CD4-positive, alpha-beta T cell treated with Interleukin-4 for 1 hour (primary cell): ENCODE measurements at places on chromosomes 13 and 19.

DNA sequence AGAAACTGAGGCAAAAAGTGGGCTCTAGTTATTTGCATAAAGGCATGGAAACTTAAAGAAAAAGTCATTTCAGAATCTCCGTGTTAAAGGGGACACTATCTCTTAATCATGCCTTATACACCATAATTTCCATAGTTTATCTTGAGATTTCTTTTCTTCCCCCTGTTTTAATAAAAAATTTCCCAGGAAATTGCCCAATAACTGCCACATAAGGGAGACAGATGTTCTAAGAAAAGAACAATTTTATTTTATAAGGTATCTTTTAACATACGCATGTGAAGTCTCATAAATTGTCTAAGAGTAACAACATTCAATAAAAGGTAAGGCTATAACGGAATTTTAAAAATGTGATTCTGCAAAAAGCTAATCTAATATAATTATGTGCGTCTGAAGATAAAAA, 371.3 kb downstream of the IRS2 start:
- no peak for DNase-seq

DNA sequence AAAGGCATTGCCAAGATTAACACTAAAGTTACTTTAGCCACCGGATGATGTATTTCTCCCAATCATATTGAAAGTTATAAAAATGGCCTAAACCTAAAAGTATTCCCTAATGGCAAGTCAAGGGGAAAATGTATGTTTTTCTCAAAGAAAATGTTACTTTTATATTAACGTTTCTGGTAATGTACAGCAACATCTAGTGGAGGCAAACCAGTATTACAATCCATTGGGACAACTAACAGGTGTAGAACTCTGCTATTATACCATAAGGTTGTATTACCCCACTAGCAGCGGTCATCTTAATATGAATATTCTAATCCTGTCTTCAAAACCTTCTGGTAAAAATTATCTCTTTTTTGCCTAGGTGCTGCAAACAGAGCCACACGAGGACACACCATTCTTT, 69.2 kb downstream of the ZNF100 start:
- no peak for DNase-seq

GRCh38 chr13:33050161-33050560, 33.9 kb downstream of the KL start:
- DNase-seq = no peak

DNA sequence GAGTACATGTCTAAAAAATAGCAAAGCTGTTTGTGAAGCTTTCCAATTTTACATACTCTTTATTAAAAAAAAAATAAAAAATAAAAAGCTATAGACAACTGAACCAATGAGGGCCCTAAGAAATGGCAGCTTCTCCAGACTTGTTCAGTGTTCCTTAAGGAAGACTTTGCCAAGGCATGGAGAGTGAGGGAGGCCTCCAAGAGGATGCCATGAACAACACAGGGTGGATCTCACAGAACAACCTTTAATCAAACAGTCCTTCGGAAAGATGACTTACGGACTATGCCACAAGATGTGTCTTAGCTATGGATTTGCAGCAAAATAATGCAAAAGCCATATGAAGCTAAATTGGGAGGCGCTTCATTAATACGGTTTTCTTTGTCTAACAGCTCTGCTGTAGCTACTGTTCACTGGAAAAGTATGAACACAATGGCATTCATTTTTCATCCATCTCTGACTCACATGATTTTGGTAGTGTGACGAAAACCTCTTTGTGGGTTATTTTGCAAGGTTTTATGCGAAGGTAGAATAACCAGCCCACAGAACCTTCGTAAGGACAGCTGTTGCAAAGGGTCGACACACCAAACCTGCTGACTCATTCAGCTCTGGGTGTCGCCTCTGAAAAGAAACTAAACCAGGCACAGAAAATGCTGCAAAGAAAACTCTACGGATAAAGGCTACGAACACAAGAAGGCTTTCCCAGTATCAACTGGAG, 27.7 kb downstream of the EFNB2 start:
- no peak for DNase-seq

- DNase-seq = no peak
Observed at GRCh38 chr13:23901365-23901764, 4.1 kb upstream of the C1QTNF9B start.

- DNase-seq = no peak
Observed at GRCh38 chr19:12581100-12581499, 29.5 kb downstream of the ZNF490 start.

- DNase-seq = no peak
Observed at GRCh38 chr13:28449826-28450773, 44.8 kb downstream of the FLT1 start.

DNA sequence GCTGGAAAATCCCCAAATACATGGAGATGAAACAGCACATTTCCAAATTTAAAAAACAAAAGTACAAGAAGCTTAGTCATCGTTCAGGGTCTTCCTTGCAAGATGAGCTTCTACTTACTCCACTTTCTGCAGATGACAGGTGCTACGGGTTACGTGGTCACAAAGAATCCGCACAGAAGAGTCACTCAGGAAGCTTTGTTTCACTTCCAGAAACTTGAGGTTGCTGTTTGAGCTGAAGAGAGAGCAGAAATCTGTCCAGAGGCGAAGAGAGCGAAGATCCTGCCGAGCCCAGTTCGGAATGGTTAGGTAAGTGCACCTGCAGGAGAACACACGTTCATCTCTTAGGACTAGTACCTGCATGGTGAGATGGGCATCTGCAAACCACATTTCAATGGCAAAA, 9.4 kb downstream of the NLRP7 start:
- no peak for DNase-seq

DNA sequence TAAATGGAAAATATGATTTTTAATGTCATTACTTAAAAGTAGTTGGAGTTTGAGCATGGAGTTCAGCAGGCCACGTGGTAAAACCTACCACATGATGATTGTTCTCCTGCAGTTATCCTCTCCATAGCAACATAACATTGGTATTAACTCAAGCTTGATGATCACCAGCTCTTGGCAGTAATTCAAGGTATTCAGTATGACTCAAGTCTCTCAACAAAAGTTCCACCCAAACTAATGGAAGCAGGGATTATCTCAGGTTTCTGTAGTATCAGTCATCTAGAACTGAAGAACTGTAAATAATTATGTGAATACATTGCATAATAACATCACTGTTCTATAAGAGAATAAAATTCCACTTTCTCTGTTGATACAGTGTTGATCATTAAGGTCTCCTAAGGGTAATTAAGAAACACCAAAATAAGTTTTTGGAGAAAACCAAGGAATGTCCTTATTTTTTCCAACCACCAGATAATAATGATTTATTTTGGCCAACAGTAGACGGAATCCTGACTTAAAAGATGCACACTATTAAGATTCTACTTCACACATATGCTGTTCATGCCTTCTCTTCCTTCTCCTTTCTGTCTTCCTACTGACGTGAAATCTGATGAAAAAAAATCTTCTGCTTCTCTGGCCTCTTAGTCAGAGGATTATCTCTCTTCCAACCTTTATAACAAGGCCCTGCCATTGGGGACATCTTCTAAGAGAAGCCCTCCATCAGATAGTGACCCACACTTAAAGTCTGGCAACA, 1092.3 kb downstream of the EFNB2 start:
- no peak for DNase-seq

DNA sequence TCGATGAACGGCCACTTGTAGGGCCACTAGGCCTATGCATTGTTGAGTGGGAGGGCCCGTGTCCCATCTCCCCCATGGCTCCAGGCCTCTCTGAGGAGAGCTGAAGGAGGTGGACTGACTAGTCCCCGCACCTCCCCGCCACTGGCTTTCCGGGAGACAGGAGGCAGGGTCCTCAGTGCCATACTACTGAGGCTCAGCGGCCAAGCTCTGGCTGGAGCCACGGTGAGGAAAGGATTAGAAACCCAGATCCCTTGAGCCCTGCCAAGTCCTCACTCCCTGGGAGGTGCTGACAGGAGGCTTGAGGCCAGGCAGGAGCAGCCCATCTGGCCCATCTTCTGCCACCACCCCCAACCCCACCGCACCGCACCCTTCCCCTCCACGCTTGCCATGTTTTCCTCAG, 29.0 kb downstream of the CCDC8 start:
- DNase-seq = no peak

- no peak for DNase-seq
Observed at GRCh38 chr13:103243495-103243894, 177.3 kb upstream of the SLC10A2 start.

DNA sequence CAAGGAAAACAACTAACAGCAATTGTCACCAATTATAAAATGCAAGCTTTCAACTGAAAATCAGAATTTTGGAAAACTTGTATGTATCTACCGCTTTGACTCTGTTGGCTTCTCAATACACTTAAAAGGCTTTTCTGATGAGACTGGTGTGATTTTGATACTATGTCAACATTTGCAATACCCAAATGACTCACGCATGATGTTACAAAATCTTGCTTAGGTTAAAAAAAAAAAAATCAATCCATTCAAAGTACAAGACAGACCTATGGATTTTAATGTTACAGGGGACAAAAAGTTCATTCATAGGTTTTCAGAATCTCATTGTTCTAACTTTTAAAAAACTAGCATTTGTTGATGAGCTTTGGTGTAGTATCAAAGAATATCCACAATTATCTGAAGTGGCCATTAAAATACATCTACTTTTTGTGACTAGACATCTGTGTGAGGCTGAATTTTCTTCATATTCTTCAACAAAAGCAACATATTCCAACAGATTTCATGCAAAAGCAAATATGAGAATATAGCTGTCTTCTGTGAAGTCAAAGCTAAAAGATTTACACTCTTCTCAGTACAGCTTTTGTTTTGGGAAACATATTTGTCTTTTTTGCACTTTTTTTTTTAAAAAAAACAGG, 10.7 kb downstream of the ELF1 start:
- DNase-seq = no peak

DNA sequence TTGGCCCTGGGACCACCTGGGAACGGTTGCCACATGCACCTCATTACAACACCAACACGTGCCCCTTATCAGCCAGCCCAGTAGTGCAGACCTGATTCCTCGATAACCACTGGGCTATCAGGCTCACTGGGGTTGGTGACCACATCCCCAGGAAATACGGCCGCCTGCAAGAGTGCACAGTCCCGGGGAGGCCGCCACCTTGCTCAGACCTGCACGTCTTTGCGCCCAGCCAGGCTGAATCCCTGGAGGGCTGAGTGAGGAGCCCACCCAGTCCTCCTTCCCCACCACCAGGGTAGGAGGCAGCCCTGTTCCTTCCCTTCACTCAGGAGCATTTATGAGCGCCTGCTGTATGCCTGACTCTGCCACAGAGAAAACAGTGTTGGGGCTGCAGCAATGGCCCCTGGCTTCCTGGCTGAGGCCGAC, 67.8 kb downstream of the CEBPG start:
- DNase-seq = no peak

DNA sequence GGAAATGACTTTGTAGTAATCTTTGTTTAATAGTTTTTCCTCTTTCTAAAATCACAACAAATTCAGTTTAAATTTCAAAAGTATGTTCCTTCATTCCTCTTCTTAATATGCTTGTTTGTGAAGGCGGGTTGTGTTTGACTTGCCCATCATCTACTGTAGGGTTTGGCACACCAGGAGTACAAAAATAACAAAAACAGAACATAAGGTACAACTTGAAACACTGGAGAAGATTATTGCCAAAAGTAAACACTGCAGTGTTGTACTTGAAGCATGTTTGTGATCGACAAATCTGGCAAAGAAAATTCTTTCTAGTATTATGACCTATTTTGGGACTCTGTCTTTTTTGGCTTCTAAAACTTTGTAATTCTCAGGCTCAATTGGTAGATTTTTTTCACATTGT, 518.6 kb downstream of the SLITRK5 start:
- DNase-seq = no peak
